NCI-H510A treated with DMSO at 0.1 percent for 48 hours (cell line): ENCODE measurements at places on chromosomes 12 and 14.

DNA sequence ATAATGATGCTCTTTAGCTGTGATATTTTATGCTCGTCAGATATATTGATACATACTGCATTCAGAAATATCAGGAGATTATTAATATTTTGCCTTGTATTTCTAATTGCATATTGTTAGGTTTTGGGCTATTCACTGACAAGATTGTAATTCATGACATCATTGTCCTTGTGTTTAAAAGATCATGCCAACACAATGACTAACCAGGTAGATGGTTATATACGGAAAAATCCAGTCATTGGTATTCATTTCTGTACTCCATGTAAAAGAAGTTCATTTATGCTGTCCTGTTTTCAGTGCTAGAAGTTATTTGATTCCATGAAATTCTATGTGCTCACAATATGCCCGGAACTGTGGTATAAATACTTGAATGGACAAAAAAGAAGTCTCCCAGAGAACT is 107.5 kb downstream of the KITLG start:
- DNase-seq, result no peak

GRCh38 chr14:40691066-40691465 is 915.6 kb upstream of the LRFN5 start:
- no peak for DNase-seq

DNA sequence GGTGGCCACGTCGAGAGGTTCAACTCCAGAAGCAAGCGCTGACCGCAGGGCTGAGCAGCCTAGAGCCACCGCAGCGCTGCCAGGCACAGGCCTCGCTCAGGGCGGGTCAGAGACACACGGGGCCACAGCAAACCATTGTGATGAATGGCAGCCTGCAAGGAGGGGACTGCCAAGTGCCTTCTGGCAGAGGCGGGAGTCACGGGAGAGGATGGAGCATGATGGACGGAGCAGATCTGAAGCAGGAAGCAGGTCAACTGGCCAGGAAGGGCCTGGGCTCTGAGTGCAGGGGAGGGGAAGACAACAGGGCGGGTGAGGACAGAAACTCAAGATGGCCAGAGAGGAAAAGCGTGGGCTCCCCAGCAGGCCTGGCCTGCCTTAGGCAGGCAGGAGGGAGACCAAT is 49.8 kb downstream of the CDC42BPB start:
- no peak for DNase-seq

GRCh38 chr14:39351708-39352107 is 80.5 kb downstream of the FBXO33 start:
- no peak for DNase-seq

- no peak for DNase-seq
These were observed 86.2 kb downstream of the HELB start for GRCh38 chr12:66388517-66388916.

DNA sequence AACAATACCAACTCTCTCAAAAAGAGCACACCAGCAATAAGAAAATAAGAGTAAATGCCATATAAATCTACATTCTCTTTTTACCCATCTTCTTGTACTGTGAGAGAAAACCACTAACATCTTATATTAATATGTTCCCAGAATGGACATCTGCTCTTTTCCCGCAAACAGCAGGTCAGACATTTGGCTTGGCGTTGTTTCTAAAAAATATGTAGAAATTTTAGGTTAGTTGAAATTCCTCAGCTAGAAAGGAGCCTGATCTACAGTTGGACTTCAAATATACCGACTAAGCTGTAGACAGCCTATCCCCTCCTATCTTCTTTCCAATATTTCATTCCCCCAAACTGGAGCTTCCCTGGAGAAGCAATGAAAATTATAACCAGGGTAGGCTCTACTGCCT is 88.7 kb downstream of the PPP2R5E start:
- no peak for DNase-seq
